AG10803 (cell line): ENCODE measurements at places on chromosomes 2 and 18.
A peak's percentile ranks its signal among the peaks of the same experiment; 100 is the strongest.

- DNase-seq, result peak; percentile 48
These were observed 296.3 kb downstream of the DYSF start for GRCh38 chr2:71749671-71750101.

DNA sequence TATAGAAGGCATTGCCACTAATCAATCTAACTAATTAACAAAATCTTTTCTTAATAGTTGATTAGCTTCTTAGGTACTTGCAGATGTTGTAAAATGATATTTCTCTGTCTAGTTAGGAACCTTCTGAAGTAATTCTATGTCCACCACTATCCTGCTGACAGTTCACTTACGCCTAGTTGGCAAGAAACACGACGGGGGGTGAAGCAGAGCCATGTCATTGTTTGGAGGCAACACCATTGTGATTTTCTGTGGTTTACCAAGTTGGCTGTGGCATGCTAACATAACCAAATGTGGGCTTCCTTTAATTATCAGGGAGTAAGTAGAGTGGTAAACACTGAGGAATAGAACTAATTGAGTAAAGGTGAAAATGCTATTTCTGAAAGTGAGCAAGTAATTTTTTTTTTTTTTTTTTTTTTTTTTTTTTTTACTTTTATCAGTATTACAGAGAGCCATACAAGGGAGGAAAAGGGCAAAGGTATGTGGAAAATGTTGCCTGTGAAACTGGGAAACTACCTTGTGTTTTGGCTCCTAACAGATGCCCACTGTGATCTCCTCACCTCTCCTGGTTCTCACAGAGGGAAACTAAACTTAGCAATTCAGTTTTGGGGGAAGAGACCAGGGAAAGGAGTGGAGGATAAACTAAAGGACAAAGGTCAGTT lies 126.8 kb downstream of the MEIS1 start:
- DNase-seq, result peak; percentile 37

GRCh38 chr2:71702071-71702970 lies 249.0 kb downstream of the DYSF start:
- DNase-seq, result no peak

GRCh38 chr2:74538881-74539339 lies 9.2 kb downstream of the HTRA2 start:
- DNase-seq, result no peak

DNA sequence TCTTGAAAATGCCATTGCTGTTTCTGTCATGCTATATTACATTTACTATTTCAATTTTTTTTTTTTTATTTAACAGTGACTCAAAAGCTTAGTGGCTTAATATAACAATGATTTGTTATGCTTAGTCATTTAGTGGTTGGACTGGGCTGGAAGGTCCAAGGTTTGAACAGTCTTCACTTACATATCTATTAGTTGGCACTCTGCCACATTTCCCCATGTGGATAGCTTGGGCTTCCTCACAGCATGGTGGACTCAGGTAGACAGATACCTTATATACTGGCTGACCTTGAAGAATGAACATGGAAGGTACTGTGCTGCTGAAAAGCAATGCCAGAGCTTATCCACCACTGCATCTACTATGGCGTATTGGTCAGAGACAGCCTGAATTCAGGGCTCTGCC lies 909.5 kb upstream of the SOX11 start:
- DNase-seq, result no peak

- DNase-seq, result no peak
These were observed 239.1 kb downstream of the SEPTIN10 start for GRCh38 chr2:109374548-109375130.

DNA sequence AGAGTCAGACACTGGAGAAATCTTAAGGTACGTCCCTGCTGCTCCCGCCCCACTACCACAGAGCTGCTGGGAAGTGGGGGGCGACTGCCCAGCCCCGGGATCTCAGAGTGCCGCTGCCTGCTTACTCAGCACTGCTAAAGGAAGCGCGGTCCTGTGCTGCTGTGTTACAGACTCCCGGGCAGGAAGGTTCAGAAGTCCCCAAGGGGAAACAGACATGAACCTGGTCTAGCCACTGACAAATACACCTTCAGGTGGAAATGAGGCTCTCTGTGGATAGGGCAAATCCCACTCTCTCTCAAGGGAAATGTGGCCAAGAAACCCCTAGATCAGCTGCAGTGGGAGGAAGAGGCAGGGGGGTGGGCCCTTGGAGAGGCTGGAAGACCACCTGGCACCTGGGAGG lies 13.7 kb downstream of the MTERF4 start:
- no peak for DNase-seq
